ENCODE measurements at places on chromosomes 16 and 17.
A peak's percentile ranks its signal among the peaks of the same experiment; 100 is the strongest.

DNA sequence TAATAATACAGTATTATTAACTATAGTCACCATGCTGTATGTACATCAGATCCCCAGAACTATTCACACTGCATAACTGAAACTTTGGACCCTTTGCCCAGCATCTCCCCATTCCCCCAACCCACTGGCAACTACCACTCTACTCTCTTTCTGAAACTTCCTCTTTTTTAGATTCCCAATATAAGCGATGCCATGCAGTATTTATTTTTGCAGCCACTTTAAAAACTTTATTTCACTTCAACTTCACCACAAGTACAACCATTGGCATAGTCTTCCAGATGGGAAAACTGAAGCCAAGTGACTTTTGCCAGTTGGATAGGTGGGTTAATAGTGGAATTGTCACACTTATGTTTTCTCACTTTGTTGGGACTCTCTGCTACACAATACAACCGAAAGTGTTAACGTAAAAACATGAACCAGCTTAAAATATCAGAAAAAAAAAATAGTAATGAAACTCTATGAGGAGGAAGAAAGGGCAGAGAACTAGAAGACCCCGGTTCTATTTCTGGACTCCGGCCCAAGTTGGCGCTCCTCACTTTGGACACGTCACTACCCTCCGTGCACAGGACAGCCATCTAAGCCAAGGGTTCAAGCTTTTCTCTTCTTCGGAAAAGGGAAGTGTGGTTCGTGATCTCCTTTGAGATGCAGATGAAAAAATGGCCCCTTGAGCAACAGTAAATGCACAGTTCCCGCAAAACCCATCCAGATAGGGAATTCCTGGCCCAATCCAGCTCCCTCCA lies 743 bp downstream of the SHCBP1 start:
- no peak for DNase-seq

GRCh38 chr16:54780266-54780665 lies 150.4 kb upstream of the IRX5 start:
- DNase-seq = peak; percentile 57

- DNase-seq = peak; percentile 28
These were observed 18.8 kb upstream of the GAA start for GRCh38 chr17:80082403-80083135.

DNA sequence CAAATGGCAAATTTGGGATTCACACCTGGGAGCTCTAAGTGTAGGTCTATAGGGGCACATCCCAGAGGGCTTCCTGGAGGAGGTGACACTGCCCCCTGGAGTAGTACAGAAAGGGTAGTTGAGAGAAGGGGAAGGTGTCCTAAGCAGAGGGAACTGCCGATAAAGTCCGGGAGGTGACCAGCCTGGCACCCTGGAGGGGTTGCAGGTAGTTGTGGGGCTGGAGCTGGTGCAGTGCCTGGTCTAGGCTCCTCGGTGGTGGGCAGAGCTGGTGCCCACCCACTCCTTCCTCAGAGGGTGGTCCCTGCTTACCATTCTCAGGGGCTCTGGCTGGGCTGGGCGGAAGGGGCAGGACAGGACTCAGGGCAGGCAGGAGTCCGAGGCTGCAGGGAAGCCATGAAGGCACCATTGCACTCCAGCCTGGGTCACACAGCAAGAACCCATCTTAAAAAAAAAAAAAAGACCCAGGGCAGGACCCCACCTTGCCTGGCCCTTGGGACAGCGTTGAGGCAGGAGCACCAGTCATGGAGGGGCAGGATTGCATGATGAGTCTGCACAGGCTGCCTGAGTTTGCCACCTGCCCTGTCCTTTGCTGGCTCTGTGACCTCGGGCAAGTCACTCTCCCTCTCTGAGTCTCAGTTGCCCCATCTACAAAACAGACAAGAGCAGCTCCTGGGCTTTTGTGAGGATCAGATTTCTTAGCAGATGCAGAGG lies 43.8 kb downstream of the LAT start:
- DNase-seq = no peak

DNA sequence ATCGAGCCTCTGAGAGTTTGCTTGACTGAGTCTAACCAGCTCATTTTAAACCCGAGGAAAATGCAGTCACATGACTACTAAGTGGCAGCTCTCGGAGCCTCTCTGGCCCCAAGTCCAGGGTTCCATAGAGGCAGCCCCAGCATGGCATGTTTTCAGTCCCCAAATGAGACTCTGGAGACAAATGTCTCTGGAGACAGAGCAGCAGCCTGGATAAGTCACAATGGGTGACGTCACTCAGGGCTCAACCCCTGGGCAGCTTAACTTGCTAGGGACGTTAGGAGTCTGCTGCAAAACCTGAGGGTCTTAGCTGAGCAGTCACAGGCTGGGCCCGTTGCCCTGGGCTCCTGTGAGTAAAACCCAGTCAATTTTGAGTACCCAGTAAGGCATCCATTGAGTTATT lies 6.9 kb upstream of the STH start:
- no peak for DNase-seq

GRCh38 chr17:67562005-67562404 lies 155.7 kb upstream of the NOL11 start:
- DNase-seq = no peak

GRCh38 chr17:31099016-31099415 lies 4.2 kb downstream of the NF1 start:
- no peak for DNase-seq

DNA sequence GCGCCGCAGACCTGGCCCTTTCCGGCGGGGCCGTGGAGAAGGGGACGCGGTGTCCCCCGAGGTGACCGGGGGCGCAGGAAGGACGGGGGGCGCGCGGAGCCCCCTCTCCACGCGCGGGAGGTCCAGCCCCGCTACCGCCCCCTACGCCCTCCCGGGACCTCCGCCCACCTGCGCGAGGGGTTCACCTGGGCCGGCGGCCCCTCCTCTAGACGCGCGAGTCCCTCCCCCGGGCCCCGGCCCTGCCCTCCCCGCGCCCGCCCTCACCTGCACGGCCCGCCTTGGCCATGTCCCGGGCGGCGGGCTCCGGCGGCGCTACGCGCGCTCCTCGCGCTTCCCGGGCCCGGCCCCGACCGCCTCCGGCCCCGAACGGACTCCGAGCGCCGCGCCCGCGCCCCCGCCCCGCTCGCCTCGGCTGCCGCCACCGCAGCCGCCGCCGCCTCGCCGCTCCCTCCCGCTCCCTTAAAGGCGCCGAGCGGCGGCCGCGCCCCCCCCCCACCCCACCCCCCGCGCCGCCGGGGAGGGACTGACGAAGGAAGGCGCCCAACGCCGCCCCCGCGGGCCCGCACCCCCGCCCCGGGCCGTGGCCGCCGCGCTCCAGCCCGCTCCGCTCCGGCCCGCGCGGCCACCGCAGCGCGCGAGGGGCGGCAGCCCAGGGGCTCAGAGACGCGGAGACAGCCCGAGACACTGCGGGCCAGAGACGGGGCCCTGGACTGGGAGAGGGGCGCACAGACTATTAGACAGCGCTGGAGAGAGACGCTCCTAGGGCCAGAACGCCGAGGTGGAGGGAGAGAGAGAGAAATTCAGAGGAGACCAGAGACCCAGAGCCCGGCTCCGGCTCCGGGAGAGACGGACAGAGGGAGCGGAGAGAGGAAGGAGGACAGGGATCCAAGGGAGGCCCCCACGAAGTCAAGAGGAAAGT lies at the start of gene PITPNM3:
Gene PITPNM3 (minus strand): TSS at position 435 of the 919 bp plus-strand sequence. CDS start 149 bp downstream, at position 286.
- no peak for DNase-seq

GRCh38 chr17:40027614-40028012 lies 12.4 kb downstream of the CSF3 start:
- no peak for DNase-seq

DNA sequence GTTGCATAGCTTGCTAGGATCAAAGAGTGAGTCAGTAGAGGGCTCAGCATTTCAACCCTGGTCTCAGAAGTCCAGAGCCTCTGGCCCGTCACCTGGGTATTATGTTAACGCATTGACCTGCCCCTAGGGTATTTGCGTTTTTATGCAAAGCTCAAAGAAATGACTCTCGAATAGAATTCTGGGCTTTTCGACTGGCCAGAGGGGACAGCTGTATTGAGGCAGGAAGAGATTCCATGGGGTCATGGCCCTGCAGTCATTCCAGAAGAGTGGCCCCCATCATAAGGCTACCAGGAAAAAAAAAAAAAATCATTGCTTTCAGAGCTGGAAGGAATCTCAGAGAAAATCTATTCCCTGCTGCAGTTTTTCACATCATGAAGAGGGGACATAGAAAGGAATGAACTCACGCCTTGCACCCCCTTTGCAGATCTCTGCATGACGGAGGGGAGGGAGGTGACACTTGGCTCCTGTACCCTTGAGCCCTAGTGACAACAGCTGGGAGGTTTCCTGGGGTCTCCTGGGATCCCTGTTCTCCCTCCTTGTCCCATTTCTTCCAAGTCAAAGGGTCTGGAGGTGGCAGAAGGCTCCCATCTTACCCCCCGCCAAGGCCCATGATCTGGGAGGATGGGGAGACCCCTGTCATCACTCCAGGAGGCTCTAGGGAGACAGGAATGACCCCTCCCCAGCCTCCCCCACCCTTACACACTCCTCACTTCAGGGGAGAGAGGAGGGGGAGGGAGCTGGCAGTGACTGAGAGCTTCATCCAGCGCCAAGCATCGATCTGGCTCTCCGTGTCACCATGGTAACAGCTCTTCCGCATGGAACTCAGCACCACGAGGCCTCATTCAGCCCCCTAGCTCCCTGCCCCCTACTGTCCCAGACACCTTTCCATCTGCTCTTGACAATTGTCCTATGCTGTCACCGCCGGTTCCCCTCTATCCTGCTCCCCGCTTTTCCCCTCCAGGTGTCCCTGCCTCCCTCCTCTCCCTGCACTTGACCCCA lies 35.8 kb downstream of the GP2 start:
- no peak for DNase-seq

- no peak for DNase-seq
These were observed 44.1 kb upstream of the DOC2B start for GRCh38 chr17:225551-225950.

DNA sequence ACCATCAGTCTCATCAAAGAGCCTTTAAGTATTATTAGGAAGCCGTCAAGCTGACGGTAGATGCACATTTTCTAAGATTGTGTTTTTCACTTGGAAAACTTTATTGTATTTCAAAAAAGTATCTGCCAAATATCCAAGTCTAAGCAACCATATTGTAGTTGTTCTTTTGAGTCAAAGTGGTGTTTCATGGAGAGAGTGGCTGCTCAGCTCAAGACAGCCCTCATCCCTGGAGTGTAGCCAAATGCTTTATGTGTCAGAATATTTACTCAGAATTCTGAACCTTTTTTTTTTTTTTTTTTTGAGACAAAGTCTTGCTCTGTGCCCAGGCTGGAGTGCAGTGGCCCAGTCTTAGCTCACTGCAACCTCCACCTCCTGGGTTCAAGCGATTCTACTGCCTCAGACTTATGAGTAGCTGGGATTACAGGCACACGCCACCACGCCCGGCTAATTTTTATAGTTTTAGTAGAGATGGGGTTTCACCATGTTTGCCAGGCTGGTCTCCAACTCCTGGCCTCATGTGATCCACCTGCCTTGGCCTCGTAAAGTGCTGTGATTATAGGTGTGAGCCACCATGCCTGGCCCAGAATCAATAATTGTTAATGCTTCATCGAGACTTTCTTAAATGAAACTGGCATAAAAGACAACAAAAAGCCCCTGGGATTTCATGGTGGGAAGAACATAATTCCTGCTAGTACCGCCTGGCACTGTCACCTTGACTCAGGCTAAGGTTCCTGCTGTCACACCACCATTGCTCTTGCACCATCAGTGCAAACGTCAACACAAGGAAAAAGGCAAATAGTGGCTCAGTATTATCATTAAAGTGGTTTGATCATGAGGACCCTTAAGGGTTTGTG lies 45.5 kb downstream of the PRKCA start:
- no peak for DNase-seq

GRCh38 chr16:9061358-9061813 lies 30.1 kb upstream of the HAPSTR1 start:
- no peak for DNase-seq

DNA sequence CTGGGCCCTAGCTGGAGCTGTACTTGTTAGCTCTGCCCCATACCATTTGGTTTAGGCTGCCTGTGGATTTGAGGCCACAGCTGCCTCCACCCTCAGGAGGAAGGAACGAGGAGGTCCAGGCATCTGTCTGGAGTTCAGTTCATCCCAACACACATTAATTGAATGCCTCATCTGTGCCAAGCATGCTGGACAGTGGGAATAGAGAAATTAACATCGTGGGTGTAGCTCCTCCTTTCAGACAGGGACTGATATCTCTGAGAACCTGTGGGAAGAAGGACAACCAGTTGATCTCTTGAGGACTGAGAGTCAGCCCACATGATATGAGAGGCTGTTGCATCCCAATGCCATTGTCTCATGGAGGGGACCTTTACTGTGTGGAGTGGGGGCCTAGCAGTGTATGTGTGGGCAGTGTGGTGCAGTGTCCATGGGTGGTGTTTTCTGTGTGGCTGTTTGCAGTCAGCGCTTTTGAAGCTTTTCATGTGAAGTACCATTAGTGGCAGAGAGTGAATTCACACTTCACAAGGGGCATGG lies 29.4 kb upstream of the DDX52 start:
- no peak for DNase-seq

DNA sequence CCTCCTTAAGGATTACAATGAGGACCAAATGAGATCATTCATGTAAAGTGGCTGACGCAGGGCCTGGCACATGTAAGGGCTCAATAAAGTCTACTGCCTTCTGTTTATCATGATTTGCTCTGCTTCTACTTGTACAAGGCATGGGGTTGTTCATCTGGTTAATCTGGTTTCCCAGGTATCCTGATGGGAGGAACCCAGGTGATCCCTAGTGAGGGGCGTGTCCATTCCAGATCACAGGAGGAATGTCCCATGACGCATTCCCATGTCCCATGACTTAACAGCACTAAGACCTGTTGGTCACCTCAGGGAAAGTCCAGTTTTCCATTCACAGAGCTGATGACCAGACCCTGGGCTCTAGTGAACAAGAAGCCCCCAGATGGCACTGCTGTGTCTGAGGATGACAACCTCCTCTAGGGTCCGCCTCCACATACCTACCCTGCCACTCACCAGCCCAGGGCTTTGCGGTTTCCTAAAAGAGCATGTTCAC lies 11.5 kb upstream of the TPPP3 start:
- peak; percentile 100 for DNase-seq

- no peak for DNase-seq
These were observed 19.5 kb downstream of the ATP2A3 start for GRCh38 chr17:3944485-3945388.

- DNase-seq = no peak
These were observed at the start of gene C1QTNF1 for GRCh38 chr17:79023886-79024771. Gene C1QTNF1, plus strand, starts transcription at chr17:79024169. Its CDS starts 19,800 bp downstream, at chr17:79043969.

DNA sequence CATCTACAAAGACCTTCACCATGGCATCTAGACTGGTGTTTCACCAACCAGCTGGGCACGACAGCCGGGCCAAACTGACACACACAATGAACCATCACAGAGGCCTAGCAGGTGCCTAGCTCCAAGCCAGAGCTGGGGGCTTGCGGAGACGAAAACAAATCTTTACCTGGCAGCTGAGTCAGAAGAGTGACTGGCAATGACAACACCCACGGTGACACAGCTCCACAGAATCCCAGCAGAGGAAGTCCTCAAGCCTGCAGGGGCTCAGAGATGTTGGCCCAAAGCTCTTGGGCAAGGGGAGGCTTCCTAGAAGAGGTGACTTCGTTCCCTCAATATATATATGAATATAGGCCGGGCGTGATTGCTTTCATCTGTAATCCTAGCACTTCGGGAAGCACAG lies 5.1 kb downstream of the MMP25 start:
- DNase-seq = no peak

GRCh38 chr17:77328823-77329740 lies 188.3 kb downstream of the SEC14L1 start:
- no peak for DNase-seq

Data from foreskin keratinocyte (primary cell).